Endothelial cell of coronary artery (primary cell): ENCODE measurements at places on chromosomes 11 and 22. TPM values are rescaled to one million over a fixed set of nuclear protein-coding genes. Genes with fewer than 3 reads are reported as not detected.

The CD151 gene
- total RNA-seq, result 545 and 757 TPM in 2 replicates

The SPI1 gene
- total RNA-seq, result not detected in 2 replicates

The FAT3 gene
- total RNA-seq, result under 0.01 and 0.28 TPM in 2 replicates

The LRRC32 gene
- total RNA-seq, result 20.5 and 78.2 TPM in 2 replicates

The PLEKHB1 gene
- total RNA-seq, result 0.36 and 0.85 TPM in 2 replicates

The APOBEC3B gene
- 0.38 and 1.3 TPM in 2 replicates for total RNA-seq

The TSGA10IP gene
- under 0.01 TPM in 1 of 2 replicates, not detected in the other for total RNA-seq

The ALX4 gene
- total RNA-seq, result not detected in 2 replicates

The SLC22A8 gene
- not detected in 2 replicates for total RNA-seq

The OR52A1 gene
- total RNA-seq, result not detected in 2 replicates

The APOBEC3C gene
- total RNA-seq, result 1.7 and 2.2 TPM in 2 replicates

The ARAP1 gene
- 71.3 and 85.1 TPM in 2 replicates for total RNA-seq

The MS4A4A gene
- total RNA-seq, result not detected in 2 replicates

The MMP8 gene
- total RNA-seq, result not detected in 2 replicates

The HTR3B gene
- not detected in 2 replicates for total RNA-seq

The OR5A1 gene
- total RNA-seq, result not detected in 2 replicates

The ELFN2 gene
- total RNA-seq, result 0.09 and 0.47 TPM in 2 replicates

The SLC16A8 gene
- total RNA-seq, result 0.28 TPM in 1 of 2 replicates, not detected in the other

The RASSF10 gene
- total RNA-seq, result under 0.01 and 0.18 TPM in 2 replicates
